ENCODE measurements at places on chromosomes 4 and X.

DNA sequence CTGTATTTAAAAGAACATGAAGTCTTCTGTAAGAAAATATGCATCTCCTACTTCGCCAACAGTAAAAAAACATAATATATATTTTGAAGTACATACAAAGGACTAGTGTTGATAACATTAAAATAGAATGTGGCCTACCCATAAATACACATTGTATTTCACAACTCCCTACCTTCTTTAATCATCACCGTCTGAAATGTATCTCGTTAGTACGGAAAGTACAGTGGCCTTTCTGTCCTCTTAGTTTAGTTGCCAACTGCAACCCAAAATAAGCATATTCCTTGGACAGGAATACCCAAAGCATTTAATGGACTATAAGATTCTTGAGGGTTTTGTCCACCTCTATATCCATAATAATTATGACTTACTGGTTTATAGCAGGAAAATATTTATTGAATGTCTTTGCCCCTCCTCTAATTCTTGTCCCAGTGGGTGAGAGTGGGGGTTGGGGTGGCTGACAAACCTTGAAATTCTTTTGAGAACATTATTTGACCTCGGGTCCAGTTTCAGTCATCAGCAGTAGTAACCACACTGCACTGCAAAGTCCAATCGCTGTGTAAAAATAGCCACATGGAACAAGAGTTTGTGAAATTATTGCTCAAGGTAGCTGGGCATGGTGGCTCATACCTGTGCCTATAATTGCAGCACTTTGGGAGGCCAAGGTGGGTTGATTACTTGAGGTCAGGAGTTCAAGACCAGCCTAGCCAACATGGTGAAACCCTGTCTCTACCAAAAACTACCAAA lies 474.5 kb downstream of the KLHL13 start:
- DNase-seq: no peak

- DNase-seq: no peak
Measured at GRCh38 chr4:141447761-141448160, 188.6 kb upstream of the IL15 start.

DNA sequence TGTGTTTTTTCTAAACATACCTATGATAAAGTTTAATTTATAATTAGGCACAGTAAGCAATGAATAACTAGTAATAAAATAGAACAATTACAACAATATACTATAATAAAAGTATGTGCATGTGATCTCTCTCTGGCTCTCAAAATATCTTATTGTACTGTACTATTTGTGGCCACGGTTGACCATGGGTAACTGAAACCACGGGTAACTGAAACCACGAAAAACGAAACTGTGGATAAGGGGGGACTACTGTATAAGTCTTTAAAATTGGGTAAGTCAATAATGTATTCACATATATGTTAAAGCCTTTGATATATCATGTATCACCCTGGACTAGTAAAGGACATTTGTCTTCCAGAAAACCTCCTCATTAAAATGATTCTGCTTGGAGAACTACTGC lies 20.0 kb downstream of the TMEM154 start:
- DNase-seq: no peak

GRCh38 chr4:150962245-150962644 lies 52.8 kb downstream of the LRBA start:
- no peak for DNase-seq

GRCh38 chr4:159291176-159291575 lies 188.3 kb downstream of the RAPGEF2 start:
- no peak for DNase-seq

DNA sequence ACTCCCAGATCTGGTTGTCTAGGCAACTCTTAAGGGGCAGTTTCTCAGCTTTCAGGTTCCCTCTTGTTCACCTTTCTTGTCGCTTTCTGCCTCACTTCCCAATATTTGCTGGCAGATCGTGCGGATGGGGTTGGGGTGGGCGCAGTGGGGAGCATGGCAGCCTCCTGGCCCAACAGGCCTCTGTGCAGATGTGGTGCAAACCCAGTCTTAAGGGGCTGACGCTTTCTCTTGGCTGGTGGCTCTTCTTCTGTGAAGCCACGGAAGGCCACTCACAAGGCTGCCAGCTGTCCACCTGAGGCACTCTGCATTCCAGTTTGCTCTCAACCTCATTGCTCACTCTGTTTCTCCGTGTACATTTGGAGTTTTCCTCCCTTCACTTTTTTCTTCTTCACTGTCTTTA lies 61.7 kb downstream of the NBDY start:
- no peak for DNase-seq

- DNase-seq: peak; percentile 70
Measured at GRCh38 chr4:111806331-111806730, 338.9 kb upstream of the FAM241A start.

DNA sequence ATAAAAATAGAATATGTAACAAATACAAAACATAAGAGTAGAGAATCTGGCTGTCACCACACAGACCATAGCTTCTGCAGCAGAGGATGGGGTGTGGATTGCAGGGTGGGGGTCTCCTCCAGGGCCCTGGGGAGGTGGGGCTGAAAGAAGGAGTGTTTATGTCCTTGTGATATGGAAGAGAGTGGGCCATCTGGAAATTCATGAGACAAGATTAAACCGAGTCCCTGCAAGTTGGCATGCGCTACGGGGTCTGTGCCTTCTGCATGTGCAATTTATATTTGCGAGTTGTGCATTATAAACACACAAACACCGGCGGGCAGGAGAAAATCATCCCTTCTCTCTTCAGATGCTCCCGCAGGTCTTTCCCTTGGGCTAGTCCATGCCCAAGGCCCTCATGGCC lies 145.9 kb downstream of the EVC2 start:
- no peak for DNase-seq

DNA sequence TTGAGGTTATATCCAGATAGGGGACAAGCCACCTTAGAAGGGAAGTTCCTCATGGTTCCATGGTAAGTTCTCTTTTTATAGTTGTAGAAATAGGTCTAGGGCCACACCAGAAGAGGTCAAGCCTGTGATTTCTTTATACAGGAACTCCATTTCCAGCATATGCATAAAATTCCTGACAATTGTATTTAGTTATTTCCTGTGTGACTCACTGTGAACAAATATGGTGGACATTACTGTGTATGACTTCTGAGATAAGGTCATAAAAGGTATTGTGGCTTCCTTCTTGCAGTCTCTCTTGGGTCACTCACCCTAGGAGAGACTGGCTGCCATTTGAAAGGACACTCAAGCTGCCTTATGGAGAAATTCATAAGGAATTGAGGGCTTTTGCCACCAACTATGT lies 2.2 kb upstream of the C4orf36 start:
- no peak for DNase-seq

GRCh38 chrX:33607042-33607595 lies 395.8 kb upstream of the DMD start:
- no peak for DNase-seq

- DNase-seq: peak; percentile 81
Measured at GRCh38 chr4:6221851-6222760, 21.8 kb upstream of the JAKMIP1 start.

DNA sequence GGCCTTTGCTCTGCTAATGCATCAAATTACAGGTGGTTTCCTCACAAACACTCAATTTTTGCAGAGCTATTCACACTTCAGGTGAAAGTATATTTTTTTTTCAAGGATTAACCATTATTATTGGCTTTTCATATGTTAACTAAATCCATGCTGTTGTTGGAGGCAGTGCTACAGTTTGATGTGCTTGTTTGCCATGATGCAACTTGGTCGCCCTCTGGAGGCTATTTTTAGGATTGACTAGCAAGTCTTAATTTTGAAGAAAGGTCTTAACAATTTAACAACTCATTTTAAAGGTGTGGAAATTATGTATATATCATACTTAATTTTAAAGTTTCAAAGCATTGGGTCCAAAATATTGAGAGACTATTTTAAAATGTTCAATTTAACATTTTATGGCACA lies 168.8 kb upstream of the FAM47A start:
- DNase-seq: peak; percentile 62

- no peak for DNase-seq
Measured at GRCh38 chr4:71729856-71730255, 54.0 kb downstream of the GC start.

- no peak for DNase-seq
Measured at GRCh38 chr4:2284934-2285612, 23.2 kb upstream of the MXD4 start.

GRCh38 chr4:20015636-20016224 lies 236.0 kb upstream of the SLIT2 start:
- no peak for DNase-seq

DNA sequence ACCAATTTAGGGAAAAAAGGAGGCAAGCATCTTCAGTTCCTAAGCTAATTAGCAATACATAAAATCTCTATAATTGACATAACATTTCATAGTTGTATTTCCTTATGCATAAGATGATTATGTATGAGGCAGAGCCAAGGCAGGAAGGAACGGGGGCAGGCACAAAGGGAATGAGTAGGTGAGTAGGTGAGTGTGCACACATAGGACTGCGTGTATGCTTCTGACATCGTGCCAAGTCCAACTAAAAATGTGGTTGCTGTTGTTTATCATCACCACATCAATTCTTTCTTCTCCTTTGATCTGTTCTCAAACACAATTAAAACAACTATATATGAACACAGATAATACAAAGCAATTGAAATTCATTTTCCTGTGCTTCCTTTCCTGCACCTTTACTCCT lies 131.2 kb downstream of the UNC5C start:
- DNase-seq: no peak

DNA sequence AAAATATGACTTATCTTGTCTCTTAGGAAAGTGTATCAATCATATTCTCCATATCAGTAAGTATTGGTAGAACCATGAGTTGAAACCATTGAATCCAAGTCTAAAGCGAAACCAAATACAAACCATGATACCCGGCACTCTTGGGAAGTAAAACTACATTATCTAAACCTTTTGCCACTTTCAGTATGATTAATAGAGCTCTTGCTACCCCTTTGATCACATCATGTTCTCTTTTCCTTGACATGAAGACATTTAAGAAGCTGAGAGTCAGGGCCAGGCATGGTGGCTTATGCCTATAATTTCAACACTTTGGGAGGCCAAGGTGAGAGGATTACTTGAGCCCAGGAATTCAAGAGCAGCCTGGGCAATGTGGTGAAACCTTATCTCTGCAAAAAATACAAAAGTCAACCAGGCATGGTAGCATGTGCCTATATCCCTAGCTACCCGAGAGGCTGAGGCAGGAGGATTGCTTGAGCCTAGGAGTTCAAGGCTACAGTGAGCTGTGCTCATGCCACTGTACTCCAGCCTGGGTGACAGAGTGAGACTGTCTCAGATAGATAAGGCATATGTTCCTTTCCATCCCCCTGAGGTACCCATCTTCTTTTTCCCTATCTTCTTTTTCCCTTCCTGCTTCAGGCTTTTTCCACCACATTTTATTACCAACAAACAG lies 45.4 kb downstream of the CEP135 start:
- no peak for DNase-seq

GRCh38 chr4:151983854-151984253 lies 223.0 kb upstream of the GATB start:
- no peak for DNase-seq

- DNase-seq: no peak
Measured at GRCh38 chr4:86876894-86877685, 15.1 kb downstream of the C4orf36 start.

GRCh38 chrX:47633689-47634590 lies 4.2 kb upstream of the CFP start:
- no peak for DNase-seq

GRCh38 chrX:78945186-78945912 lies at the start of gene P2RY10:
TSS of gene P2RY10 (plus strand) at chrX:78945391. CDS start at chrX:78960521, 15,130 bp downstream.
- DNase-seq: no peak

- no peak for DNase-seq
Measured at GRCh38 chrX:113996781-113997180, 587.1 kb upstream of the HTR2C start.

DNA sequence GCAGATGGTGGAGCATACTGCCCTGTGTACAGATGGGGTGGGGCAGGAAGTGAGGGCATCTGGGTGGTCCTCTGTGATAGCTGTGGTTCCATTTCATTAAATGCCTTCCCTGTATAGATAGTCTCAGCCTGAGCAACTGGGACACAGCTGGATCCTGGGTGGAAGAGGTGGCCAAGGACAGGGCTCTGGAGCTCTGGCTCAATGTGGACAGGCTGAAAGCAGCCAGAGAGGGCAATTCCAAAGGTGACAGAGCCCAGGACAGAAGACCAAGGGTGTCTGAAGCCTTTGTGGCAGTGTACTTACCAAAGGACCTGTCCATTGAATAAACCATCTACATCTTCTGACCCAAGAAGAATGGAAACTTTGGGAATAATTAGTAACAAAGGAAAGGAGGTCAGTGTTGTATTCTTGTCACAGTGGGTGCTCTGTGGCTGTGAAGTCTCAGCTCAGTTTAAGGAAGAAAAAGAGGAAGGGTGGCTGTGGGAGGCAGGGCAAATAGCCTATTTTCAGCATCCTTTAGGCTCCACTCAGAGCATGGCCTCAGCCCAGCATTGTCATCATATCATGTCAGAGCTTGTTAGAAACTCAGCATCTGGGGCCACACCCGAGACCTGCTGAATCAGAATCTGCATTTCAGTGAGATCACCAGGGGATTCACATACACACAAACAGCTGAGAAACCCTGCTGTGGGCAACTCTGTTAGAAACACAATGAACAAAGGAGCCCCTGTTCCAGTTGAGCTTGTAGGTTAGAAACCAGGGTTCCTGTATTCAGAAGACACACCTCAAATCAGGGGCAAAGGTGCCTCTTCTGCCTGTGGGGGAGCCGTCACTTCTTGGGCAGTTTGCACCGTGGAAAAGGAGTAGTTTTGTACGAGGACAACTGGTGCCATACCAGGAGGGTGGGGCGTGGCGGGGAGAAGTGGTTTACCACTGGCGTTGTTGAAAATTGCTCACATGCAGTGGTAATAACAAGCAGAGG lies 168.6 kb downstream of the PTTG2 start:
- DNase-seq: peak; percentile 76

DNA sequence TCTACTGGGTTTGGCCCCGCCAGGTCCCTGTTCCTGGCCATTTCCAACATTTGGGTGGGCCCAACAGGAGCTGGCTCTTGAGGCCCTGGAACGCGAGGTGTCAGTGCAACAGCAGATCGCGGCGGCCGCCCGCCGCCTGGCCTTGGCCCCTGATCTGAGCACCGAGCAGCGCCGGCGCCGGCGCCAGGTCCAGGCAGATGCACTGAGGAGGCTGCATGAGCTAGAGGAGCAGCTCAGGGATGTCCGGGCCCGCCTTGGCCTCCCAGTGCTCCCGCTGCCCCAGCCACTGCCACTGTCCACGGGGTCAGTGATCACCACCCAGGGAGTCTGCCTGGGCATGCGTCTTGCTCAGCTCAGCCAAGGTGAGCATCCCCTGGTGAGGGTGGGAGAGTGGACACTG lies 5.5 kb downstream of the CCDC120 start:
- DNase-seq: no peak

- DNase-seq: no peak
Measured at GRCh38 chrX:107985033-107985432, 2.9 kb upstream of the TEX13B start.

- DNase-seq: no peak
Measured at GRCh38 chrX:38484607-38485498, 76.5 kb upstream of the TSPAN7 start.

GRCh38 chrX:56233100-56233499 lies 944 bp downstream of the KLF8 start:
- peak; percentile 17 for DNase-seq

DNA sequence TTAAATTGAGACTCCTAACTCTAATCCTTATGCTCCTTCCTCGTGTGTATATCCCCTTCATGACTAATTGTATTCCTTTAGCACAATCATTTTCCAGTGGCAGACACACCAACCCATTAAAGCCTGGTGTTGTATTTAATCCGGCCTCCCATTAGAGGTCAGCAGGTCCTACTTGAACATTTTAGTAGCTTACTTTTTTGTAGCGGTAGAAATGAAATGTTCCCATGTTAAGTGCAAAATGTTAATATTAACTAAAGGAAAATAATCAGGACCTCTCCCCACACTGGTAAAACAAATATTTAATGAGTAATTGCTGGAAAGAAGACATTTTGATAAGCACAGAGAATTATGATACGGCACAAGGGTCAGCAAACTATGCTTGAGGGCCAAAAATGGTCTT lies 3.4 kb downstream of the RAB33B start:
- DNase-seq: no peak
